ENCODE measurements at places on chromosomes 11 and 22. TPM values are rescaled to one million over a fixed set of nuclear protein-coding genes. Genes with fewer than 3 reads are reported as not detected.
A peak's percentile ranks its signal among the peaks of the same experiment; 100 is the strongest.

DNA sequence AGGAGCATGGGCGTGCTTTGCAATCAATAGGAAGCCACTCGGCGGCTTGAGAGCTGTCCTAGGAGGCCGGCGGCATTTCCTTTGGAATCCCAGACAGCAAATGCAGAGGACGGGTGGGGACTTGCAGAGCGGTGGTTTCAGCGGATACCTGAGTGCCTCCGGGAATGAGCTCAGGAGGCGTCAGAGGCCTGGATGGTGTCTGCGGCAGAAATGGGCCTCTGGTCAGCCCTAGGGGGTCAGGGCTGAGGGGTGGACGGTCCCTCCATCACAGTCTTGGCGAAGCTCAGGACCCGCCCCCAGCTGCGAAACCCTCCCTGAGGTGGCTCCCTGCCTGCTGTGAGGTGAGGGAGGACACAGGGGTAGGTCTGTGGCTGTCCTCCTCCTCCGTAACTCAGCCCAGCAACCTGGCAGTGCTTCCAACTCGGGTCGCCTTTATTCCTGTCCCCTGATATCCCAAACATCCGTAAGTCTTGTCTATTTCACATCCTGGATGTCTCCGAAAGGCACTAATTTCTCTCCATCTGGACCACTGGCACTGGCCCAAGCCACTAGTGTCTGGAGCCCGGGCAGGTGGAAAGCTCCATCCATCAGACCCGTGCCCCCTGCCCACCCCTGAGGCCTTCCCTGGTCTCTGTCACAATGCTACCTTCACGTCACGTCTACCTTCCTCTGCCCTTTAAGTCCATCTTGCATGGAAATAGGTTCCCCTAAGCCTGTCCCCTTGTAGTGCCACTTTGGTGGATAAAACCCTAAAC lies 686.6 kb downstream of the BRD1 start:
- DNase-seq, result no peak

DNA sequence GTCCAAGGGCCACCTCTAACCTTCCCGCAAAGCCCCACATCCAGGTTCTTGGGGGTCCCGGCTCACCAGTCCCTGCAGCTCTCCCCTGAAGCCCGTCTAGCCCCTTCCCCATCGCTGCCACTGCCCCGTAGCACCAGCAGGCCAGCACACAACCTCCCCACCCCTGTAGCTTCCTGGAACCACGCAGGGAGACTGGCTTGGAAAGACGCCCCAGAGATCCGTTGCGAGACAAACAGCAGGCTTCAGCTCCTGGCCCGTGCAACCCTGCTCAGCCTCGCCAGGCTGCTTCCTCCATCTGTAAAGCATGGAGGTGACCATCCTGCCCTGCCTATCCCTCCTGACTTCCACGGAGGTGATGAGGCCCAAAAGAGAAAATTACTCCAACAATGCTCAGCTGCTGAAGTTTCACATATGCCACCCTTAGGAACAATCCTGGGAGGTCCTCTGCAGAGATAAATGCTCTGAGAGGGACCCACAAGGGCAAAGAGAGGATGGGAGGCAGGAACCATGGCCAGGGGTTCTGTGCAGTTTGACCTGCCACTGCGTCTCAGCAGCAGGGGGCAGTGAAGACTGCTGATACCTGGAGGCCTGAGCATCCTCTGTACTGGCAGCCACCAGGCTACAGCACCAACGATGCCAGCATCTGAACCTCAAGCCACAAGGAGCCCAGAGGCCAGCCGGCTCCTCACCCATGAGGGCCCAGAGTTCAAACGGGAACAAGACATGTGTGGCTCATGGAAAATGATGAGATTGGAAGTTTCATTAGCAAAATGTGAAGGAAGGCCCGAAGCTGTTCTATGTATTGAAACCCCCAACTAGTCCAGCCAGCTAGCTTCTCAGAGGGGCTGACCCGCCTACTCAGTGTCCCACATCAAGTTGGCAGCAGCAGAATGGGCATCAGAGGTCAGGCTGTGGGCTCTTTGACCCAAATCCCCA lies 16.1 kb downstream of the DGCR2 start:
- DNase-seq, result no peak

GRCh38 chr11:114132417-114132816 lies 72.9 kb downstream of the ZBTB16 start:
- DNase-seq, result no peak

TYR gene
- not detected for total RNA-seq

DNA sequence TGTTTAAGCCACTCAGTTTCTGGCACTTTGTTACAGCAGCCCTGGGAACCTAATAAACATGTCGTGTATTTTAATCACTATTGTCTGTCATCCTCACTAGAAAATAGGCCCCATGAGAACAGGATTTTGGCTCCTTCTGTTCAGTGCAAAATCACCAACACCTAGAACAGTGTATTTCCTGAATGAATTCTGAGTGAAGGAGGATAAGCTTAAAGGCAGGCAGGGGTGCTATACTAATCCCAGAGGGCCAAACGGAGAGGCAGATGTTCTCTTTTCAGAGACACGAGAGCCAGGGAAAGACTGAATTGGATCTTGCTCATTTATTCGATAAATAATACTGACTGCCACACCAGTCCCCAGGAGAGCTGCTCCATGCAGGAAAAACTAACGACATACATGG lies 10.4 kb downstream of the SMCO4 start:
- DNase-seq, result no peak

C22orf15 gene
- 5.6 TPM for total RNA-seq

DNA sequence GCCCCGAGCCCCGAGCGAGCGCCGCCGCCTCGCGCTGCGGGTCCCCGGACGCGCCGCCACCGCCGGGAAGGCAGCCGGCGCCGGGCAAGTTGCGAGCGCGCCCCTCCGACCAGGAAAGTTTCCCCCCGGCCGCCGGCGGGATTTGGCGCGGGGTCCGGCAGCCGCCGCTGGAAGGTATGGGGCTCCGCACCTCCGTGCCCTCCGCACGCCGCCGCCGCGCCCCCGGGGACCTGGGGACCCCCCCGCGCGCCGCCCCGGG lies 281 bp downstream of the TSPAN18 start:
- no peak for DNase-seq

LARGE1 gene
- total RNA-seq, result 2.3 TPM

OR4D5 gene
- not detected for total RNA-seq

DNA sequence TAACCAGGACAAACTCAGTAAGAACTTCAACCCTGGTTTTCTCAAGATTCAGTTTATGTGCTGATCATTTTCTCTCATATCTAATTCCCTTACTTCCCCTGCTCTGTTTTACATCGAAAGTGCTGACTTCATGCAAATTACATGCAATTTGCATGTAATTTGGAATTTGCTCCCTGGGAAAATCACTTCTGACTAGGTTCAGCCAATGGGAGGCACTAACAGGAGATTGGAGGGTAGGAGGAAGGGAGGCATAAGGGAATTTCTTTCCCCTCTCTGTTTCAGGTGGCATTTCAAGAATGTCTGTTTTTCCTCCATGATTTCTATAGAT lies 363.3 kb upstream of the CCDC90B start:
- no peak for DNase-seq

- DNase-seq, result no peak
Observed at GRCh38 chr22:30889996-30890480, 78.5 kb downstream of the MORC2 start.

TNNT3 gene
- 8.7 TPM for total RNA-seq

- DNase-seq, result no peak
Observed at GRCh38 chr11:31640611-31641010, 131.0 kb downstream of the ELP4 start.

DNA sequence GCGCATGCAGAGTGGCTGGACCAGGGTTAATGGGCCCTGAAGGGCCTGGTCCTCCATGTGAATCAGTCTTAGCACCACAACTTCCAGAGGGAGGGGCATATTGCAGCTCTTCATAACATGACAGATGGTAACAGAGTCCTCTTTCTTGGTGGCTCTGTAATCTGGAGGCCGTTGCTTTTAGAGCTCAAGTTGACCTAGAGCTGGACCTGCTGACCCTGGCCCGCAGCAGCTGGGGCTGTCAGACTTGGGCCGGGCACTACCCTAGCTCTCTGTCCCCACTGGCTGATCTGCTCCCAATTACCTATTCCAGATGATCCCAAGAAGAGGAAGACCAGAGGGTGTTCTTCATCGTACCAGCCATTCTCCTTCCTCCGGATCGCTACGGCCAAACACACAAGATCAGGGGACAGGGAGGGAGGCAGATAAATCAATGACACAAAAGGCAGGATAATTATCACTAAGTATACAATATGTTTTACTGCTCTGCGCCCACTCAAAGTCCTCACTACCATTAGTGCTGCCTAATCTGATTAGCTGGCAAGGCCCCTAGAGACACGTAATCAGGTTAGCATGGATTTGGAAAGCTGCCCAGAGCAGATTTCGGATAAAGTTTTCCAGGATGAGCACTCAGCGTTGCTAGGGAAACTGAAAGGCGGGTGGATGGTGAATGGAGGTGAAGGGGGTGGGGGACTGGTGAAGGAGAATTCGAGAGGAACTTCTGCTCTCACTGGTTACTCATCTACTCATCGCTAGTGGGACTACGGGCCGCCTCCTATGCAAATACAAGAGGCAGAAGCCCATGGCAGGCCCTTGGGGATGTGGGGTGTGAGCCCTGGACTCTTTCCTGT lies 64.5 kb upstream of the PHOX2A start:
- no peak for DNase-seq

GRCh38 chr11:31800398-31801265 lies 10.5 kb downstream of the PAX6 start:
- no peak for DNase-seq

DNA sequence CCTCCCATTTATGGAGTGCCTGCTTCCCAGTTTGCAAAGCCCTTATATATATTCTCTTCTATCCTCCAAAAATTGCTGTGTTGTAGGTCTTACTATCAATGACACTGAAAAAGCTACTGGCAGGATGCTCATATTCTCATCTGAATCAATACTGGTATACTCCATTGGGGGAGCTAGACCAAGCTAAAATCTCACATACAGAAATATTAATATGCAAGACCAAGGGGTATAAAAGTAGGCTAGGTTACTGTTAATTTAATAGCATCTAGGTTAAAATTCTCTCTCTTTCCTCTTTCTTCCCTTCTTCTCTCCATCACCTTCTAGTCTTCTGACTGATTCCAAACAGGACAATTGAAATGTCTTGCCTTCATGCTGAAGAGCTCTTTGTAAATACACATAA lies 17.1 kb upstream of the BDNF start:
- DNase-seq, result no peak

DBX1 gene
- not detected for total RNA-seq

VSIG10L2 gene
- total RNA-seq, result not detected

DNA sequence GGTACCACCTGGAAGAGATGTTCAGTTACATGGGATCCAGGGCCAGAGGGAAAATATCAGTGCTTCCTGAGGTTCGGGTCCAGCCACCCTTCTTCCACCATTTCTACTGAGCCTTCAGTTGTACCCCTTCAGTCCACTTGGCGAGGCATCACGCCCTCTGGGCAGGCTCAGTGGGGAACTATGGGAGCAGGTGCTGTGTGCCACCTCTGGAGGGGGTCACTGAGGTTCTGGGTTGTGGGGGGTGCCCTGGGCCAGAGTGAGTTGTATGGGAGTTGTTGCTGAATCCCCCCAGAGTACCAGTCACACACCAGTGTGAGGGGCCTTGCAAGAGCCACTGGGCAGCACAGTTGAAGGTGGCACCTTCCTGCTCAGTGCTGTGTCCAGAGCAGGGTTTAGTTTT lies 2.7 kb upstream of the SREBF2 start:
- no peak for DNase-seq

- DNase-seq, result no peak
Observed at GRCh38 chr11:35141571-35141971, 2.6 kb downstream of the CD44 start.

IGSF9B gene
- total RNA-seq, result 17.6 TPM

- peak; percentile 34 for DNase-seq
Observed at GRCh38 chr11:17230867-17231851, 23.4 kb upstream of the PIK3C2A start.

GRCh38 chr11:2302306-2302895 lies 588 bp downstream of the TSPAN32 start:
- DNase-seq, result peak; percentile 35

FAM83F gene
- 0.51 TPM for total RNA-seq

DNA sequence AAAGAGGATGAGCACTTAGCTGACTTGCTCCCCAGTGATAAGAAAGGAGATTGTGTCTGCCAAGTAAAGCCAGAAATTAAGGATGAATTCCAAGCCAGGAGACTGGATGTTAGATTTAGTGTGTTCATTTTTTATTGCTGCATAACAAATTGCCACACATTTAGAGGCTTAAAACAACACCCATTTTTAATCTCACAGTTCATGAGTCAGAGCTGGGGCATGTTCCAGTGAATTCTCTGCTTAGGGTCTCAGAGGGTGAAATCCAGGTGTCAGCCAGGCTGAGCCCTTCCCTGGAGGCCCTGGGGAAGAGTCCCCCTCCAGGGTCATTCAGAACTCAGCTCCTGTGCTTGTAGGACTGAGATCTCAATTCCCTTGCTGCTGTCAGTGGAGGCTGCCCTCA lies 352.8 kb downstream of the BUD13 start:
- DNase-seq, result no peak

DRD4 gene
- total RNA-seq, result 1.1 TPM

SCGB1A1 gene
- not detected for total RNA-seq

C11orf87 gene
- total RNA-seq, result not detected

- no peak for DNase-seq
Observed at GRCh38 chr11:17743808-17744119, 9.2 kb downstream of the KCNC1 start.

CALCA gene
- not detected for total RNA-seq

DNA sequence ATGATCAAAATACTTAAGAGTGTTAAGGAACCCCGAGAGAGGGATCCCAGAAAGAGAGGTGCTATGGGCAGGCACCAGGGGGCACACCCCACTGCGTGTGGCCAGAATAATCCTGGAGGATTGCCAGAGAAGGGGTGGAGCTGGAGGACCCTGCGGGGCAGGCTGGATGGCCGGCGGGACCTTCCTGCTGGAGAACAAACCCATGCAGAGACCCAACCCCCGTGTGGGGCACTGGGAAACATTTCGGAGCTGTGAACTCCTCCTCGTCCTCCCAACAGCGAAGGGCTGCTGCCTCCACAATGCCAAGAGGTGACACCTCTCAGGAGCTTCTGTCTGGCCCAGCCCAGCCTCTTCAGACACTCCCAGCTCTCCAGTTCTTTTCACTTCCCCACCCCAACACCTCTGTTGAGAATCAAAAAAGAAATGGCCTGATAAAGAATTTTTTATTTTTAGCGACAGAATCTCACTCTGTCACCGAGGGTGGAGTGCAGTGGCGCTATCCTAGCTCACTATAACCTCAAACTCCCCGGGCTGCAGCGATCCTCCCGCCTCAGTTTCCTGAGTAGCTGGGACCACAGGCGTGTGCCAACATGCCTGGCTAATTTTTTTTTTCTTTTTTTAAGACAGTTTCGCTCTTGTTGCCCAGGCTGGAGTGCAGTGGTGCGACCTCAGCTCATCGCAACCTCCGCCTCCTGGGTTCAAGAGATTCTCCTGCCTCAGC lies 25.6 kb downstream of the RHOD start:
- DNase-seq, result no peak

OSBP2 gene
- total RNA-seq, result 2.7 TPM

TRPC6 gene
- not detected for total RNA-seq

RAB38 gene
- total RNA-seq, result 1.9 TPM
